ENCODE measurements at places on chromosomes 7 and 10. TPM values are rescaled to one million over a fixed set of nuclear protein-coding genes. Genes with fewer than 3 reads are reported as not detected.

The INHBA gene
- 0.05 TPM for total RNA-seq

The SLC39A12 gene
- 0.05 TPM for total RNA-seq

The SEMA3E gene
- total RNA-seq: 6.8 TPM

The HOXA2 gene
- 0.21 TPM for total RNA-seq

The MMD2 gene
- total RNA-seq: not detected

The SFRP5 gene
- 0.21 TPM for total RNA-seq
